ENCODE measurements at places on chromosomes 3 and 15.

DNA sequence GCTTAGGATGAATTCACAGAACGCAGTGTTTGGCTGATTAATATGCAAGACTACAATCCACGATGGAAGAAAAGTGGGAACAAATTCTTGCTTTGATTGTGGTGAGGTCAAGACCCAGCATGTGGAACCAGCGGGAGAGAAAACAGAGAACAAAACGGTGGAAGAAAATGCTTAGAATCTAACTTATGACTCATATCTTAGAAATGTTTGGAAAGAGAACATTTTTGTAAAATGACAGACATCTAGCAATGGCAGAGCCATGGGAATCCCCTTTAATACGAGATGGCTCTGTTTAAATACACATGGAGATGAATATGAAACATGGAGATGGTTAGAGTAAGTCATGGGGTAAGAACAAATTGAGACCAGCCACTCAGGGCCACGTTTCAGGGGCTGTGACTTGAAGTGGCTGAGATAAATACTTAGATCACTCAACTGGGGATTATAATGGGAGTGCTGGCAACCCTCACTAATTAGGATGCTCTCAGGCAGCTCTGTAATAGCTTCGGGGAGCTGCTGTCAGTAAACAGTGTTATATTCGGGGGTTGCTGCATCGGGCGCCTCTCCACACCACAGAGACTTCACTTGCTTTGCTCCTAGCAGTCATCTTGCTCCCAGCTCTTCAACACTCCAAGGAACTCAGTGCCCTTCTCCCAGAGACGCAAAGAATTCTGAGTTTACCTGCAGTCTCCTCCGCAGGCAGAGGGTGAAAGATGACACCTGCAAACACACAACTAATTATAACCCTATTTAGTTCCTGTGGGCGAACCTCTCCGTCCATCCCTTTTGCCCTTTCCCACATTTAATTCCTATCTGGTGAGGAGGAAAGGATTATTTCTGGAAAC is 68.0 kb upstream of the ONECUT1 start:
- DNase-seq, result no peak

DNA sequence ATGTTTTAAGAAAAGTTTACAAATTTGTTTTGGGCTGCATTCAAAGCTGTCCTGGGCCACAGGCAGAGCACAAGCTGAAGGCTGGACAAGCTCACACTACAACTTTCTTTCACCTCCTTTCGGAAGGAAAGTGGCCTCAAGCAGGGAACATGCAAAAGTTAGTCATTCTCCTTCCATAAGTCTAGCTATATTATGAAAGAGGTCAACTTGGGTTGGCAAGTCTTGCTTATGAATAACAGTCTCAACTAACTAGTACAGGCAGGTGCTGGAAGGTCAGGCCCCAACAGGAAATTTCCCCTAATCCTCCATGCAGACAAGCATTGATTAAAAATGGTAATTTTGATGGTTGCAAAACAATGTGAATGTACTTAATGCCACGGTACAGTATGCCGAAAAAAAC is 69.4 kb downstream of the OSBPL10 start:
- DNase-seq, result no peak

DNA sequence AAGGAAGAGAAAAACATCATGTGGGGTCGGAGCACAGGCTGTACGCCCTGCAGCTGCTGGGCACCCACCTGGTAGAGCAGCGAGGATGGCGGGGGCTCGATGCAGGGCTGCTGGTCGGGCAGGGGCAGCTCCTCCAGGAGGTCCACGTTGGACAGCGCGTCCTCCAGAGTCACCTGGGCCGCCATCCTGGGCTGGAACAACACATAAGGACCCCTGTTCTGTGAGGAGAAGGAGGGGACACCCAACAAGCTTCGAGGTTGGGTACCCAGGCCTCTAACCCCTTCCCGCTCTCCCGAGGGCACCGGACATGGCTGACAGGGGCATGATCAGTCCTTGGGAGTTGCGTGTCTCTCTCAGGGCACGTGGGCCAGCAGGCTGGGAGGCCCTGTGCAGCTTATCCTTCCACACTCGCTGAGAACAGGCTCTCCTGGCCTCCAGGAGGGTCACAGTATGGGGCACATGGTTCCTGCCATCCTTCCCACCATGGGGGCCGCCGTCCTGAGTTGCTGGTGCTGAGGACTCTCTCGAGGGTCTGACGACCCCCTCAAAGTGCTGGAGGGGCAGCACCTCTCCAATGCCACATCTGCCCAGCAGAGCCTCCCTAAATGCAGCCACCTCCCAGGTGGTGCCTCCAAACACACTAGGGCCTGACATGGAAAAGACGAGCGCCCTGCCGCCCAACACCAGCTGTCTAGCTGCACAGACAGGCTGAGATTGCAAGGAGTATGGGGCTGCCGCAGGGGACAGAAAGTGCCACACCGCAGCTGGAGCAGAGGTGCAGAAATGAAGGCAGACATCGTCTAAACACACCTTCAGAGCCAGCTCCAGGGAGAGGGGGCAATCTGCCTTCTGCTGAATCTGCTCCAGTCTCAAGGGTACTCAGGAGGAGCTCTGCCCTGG is 32.8 kb downstream of the CYFIP1 start:
- DNase-seq, result no peak

GRCh38 chr15:43928152-43928551 is 101.3 kb downstream of the WDR76 start:
- DNase-seq, result no peak

GRCh38 chr15:100786139-100786531 is 93.5 kb upstream of the ALDH1A3 start:
- DNase-seq, result no peak
